ENCODE measurements at places on chromosomes 16 and 17.
A peak's percentile ranks its signal among the peaks of the same experiment; 100 is the strongest.

- DNase-seq, result no peak
Observed at GRCh38 chr17:10120109-10120485, 78.3 kb downstream of the GAS7 start.

DNA sequence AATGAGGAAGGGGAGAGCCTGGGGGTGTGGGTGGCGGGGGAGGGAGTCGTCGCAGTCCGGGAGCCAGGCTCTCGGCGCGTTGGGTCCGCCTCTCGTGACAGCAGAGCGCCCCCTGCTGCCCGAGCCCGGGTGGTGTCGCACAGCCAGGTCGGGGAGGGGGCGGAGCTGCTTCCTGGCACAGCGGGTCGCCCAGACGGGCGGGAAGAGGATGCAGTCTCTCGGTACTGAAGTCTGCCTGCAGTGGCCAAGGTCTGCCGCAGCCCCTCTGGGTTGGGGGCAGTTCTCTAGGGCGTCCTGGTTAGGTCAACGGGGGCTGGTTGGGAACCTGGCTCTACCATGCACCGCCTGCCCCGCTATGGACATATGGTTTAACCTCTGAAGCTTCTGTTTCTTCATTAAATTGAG is 38.2 kb upstream of the CCDC182 start:
- peak; percentile 78 for DNase-seq

DNA sequence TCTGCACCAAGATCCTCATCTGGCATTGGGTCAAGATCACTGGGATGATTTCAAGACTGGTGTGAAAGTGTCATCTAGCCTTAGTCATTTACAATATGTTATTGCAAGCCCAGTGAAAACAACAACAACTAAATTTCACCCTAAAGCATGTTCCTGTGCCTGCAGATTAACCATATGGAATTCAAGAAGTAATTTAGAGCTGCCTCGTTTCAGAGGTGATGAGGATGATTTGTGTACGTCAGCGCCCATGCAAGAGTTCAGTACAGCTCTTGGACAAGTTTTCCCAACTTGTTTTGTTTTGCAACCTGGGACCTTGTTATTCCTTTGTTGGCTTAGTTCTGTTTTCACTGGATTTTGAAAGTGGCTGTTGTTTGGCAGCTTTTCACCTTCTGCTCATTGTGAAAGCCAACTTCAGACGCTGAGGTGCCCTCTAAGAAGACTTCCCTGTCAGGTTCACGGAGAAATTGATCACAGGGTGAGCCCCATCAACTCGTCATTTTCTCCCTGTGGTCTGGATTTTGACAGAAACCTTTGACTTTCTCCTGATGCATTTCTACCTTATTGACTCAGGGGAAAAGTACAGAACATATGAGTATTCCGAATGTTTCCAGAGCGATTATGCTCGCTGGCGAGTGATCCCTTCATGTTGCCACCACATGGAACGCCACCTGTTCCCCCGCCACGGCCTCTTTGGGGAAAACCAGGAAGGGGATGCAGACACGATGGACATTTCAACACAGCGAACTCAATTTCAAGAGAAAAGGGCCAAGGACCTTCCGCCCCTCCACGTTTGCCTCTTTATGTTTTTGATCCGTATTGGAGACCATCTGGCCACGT is 85.6 kb downstream of the FOXL1 start:
- no peak for DNase-seq

GRCh38 chr17:61970030-61970429 is 42.2 kb upstream of the INTS2 start:
- DNase-seq, result no peak

DNA sequence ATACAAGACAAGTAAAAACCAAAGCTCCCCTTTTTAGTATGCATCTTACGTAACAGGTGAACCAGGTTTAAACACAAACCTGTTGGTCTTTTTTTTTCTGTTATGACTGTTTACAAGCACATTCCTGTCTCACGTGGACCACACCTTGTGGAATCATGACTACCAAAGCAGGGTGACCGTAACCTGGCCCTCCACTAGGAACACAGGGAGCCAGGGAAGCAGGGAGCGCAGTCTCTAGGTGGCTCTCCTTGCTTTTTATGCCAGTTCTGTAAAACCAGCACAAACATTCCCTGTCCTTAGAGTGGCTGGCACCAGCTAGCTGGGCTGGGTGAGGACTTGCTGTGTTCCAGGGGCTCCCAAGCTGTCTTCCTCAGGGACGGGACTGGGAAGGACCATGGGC is 44.1 kb downstream of the DDX19A start:
- DNase-seq, result no peak
